ENCODE measurements at places on chromosomes 2 and 18.

DNA sequence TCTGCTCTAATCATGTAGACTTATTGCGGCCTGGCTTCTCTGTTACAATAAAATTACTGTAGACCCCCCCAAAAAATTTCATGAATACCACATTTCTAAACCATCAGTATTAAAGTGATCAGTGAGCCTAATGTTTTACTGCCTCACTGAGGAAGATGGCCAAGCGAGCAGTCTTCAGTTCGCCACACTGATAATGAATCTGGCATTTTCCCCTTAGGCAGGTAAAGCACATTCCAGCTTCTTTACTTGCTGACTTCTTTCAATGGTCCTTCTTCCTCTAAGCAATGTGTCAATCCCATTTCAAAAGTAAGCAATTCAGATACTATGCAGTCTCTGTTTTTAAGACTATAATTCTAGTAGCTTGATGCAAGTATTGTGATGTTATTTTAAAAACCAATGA, 137.6 kb downstream of the LAMA1 start:
- no peak for DNase-seq

DNA sequence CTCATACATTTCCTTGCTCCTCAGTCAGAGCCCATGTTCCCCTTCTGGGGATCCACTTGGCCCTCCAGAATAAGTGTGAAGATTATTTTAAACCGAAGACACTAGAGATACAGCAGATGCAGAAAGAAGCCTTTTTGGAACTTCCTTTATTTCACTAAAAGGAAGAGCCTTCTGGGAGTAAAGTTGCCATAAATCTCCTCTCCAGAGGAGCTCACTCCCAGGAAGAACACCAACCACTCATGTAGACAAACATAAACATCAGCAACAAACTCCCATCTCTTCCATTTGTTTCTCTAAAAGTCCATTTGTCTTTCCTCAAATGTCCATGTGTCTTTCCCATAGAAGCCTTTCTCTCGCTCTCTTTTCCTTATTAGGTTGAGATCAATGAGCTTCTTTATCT, 62.4 kb upstream of the MSH6 start:
- no peak for DNase-seq

DNA sequence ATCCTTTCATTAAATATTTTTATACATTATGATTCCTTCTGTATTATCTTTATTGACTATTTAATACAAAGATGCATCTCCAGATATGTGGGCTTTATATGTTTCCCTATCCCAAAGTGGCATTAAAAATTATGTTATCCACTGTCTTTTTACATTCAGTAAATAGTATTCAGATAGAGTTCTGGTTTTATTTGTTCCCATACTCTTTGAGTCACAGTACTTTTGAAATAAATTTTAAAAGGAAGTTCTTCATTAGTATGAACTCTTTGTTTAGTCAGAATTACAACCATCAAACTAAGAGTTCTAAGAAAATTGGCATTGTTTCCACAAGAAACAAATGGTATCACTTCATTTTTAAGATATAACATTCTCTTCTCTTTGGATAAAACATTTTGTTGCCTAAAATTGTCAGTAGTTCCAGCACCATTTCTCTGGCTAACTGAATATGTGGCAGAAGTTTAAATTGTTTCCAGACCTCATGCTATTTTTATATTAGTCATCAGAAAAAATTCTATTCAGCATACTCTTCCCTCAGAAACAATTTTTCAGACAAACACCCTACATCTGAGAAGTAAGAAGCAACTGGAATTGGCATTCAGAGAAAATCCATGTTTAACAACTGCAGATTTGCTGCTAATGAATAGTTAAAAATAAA, 88.5 kb upstream of the COL5A2 start:
- no peak for DNase-seq

DNA sequence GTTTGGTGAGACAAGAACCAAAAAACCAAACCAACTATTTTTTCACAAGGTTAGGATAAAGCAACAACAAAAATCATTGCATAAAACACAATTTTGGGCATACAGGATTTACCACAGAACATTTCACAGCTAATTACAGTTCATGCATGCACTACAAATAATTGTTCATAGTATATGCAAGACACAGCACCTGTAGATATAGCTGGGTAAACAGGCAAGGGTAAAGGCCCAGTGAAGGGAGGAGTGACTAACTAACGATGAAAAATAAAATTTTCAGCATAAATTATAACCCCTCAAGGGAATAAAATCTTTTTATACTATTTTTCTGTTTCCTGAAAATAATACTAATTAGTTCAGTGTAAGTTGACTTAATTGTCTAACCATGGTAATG, 73.3 kb upstream of the CCDC141 start:
- no peak for DNase-seq

DNA sequence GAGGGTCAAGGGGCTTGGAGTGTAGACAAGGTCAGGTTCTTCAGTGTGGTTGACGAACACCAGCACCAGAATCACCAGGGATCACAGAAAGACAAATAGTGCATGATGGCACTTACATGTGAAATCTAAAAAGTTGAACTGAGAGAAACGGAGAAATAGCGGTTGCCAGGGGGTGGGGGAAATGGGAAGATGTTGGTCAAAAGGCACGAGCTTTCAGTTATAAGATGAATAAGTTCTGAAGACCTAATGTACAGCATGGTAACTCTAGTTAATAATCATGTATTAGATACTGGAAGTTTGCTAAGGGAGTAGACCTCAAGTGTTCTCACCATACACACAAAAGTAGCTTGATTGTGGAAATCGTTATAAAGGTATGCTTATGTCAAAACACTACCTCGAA, 43.7 kb upstream of the DARS1 start:
- no peak for DNase-seq

GRCh38 chr2:82062463-82062862, 1757.9 kb upstream of the LRRTM1 start:
- DNase-seq: no peak

GRCh38 chr18:42100911-42101310, 145.9 kb downstream of the PIK3C3 start:
- no peak for DNase-seq

GRCh38 chr2:108701806-108702205, 17.5 kb upstream of the RANBP2 start:
- no peak for DNase-seq

GRCh38 chr18:49052891-49053644, 102.3 kb upstream of the SMAD7 start:
- DNase-seq: no peak

DNA sequence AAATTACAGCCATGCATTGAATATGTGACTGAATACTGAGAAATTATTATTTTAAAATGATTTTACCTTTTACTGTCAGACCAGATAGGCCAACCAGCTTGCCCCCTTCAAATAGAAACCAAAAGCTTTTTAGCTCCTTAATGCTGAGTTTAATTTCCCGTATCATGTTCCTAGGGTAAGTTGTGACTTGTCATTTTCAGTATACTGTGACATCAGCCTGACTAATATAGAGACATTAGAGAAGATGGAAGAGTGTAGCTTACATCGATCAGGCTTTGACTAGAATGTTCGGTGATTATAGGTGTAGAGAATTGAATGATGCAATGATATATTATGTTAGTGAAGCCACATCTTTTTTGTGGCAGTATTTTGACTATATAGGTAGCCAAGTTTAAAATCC, 50.6 kb upstream of the ZEB2 start:
- DNase-seq: no peak

GRCh38 chr2:15882761-15883497, 57.4 kb upstream of the MYCN start:
- no peak for DNase-seq

DNA sequence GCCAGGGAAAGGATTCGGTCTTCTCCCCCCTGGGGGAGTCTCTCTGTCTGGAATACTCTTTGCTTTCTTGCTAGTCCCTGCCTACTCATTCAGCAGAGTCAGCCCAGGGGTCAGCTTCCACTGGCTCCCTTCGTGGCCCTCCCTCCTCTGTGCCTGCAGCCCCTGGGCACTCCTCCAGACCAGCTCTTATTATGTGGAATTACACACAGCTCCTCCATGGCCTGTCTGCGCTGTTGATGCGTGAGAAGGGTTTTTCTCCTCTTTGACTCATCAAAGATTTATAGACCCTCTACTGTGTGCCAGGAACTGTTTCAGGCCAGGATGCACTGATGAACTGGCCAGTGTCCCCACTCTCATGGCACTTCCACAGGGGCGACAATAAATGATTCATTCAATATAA, 44.4 kb downstream of the ST8SIA5 start:
- no peak for DNase-seq

DNA sequence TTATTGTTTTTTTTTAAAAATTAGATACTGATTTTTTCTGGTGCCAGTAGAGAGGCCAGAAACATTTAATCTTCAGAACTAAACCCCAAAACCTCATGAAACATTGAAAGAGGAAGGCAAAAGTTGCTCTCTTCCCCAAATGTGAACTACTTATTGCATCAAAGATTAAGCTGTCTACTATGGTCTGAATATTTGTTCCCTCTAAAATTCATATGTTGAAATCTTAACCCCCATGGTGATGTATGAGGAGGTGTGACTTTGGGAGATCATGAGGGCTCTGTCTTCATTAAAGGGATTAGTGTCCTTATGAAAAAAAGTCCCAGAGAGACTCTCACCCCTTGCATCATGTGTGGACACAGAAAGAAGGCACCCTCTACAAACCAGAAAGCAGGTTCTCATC, 28.2 kb upstream of the SLC8A1 start:
- no peak for DNase-seq

DNA sequence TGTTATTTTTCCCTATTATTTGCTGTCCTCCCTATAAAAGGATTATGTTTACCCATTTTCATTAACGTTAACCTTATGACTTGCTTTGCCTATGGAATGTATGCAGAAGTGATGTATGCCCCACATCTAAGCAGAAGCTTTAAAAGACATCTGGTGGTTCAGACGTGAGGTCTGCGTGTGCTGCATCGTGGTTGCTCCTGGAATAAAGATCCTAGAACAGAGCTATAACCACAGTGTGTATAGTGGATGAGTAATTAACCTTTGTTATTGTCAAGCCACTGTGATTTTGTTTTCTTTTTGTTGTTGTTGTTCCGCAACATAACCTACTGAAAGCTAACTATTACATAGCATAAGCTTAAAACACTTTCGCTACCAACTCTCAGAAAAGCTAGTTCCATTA, 20.9 kb upstream of the CFAP36 start:
- DNase-seq: no peak
